ENCODE measurements at places on chromosomes 6 and 20.

DNA sequence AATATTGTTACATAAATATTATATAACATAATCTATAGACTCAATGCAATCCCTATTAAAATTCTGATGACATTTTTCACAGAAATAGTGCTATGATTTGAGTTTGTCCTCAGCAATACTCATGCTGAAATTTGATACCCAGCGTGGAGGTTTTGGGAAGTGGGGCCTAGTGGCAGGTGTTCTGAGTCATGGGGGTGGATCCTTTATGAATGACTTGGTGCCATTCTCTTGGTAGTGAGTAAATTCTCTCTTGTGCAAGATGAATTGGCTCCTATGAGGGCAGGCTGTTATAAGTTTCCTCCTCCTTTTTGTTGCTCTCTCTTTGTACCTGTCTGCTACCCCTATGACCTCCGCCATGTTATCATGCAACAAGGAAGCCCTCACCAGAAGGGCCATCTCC is 65.8 kb downstream of the SHPRH start:
- peak; percentile 83 for DNase-seq

GRCh38 chr6:106502559-106502958 is 126.7 kb downstream of the RTN4IP1 start:
- DNase-seq: peak; percentile 48

- peak; percentile 76 for DNase-seq
These were observed 66.7 kb upstream of the TIAM2 start for GRCh38 chr6:154928325-154928922.

GRCh38 chr6:100693249-100693927 is 187.7 kb downstream of the ASCC3 start:
- DNase-seq: no peak

- DNase-seq: peak; percentile 57
These were observed 28.6 kb downstream of the RALY start for GRCh38 chr20:34022151-34022838.

DNA sequence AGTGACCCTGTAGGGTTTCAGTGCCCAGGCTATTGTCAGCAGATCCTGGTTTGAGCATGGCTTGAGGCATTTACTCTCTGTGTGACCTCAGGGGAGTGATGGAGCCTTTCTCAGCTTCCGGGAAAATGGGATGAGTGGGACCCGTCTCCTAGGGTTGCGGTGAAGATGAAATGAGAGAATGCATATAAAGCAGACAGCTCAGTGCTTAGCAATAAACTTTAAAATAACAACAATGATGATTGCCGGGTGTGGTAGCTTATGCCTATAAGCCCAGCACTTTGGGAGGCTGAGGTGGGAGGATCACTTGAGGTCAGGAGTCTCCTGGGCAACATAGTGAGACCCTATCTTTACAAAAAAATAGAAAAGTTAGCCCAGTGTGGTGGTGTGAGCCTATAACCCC is 106.0 kb upstream of the MTHFD1L start:
- peak; percentile 42 for DNase-seq

- no peak for DNase-seq
These were observed 237.0 kb upstream of the TAB2 start for GRCh38 chr6:149080511-149080910.
